ENCODE measurements at places on chromosomes 2 and 18. TPM values are rescaled to one million over a fixed set of nuclear protein-coding genes. Genes with fewer than 3 reads are reported as not detected.

Gene SERPINB11
- not detected for total RNA-seq

Gene ATF2
- total RNA-seq, result 54.0 TPM

Gene MC4R
- total RNA-seq, result not detected

Gene KCNJ13
- total RNA-seq, result not detected

Gene LYG2
- total RNA-seq, result not detected

Gene ABCB11
- total RNA-seq, result not detected

Gene SCN7A
- total RNA-seq, result not detected

DNA sequence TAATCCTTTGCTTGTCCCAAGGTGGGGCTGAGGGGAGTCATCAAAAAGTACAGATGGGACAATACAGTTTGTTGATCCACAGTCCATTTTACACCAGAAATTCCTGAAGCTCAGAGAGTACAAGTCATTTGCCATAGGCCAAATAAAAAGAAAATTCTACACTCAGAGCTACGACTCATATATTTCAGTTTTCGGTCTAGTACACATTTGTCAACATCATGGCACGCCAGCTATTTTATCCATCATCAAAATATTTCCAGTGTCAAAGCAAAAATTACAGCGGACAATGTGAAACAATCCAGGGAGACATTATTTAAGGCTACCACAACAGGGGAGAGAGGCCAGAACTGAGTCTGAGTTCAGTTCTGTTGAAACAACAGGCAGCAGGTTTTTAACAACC lies 587.5 kb upstream of the DSEL start:
- DNase-seq, result no peak

DNA sequence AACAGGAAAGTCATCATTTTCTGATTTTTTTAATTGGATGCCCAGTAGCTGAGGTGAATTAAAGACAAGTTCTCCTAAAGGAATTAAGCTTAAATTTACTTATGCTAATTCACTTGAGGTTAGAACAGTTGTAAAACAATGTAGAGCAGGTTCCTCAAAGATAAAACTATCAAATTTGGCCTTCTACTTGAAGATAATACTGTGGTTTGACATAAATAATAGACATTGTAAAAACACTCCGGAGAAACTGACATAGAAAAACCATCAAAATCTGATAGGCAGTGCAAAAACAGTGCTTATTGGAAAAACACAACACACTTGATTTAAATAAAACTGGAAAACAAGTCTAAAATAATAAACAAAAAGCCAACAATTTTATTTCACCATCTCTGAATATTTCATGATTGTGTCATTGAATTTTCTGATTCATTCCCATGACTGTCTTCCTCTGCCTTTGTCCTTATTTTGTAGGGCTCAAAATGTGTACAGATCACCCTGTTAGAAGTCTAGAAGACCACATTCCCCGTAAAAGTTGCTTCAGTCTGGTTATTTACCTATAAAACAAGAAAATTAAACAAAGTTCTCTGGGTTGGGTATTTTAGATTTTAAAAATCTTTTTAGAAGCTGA lies 28.3 kb upstream of the SLC40A1 start:
- DNase-seq, result no peak

GRCh38 chr2:211085056-211085680 lies 528.8 kb downstream of the CPS1 start:
- DNase-seq, result no peak

DNA sequence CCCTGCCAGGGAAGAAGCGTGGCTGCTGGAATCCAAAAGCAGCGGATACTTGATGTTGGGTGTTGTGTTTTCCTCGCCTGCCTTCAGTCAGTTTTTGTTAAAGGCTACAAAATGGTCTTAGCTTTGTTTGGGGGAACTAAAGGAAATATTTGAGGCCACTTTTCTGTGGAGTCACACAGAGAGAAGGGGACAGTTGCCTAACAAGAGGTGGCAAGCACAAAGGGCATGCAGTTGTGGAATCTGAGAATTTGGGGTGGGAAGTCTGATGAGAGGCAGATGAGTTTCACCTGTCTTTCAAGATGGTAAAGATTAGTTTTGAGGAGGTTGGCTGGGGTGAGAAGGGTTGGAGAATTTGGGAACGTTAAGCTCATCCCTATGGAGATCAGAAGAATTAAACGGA lies 2.9 kb downstream of the MALT1 start:
- DNase-seq, result no peak

GRCh38 chr2:236593956-236594355 lies 24.3 kb downstream of the ACKR3 start:
- no peak for DNase-seq

- peak; percentile 68 for DNase-seq
Observed at GRCh38 chr2:98385050-98385699, 38.9 kb downstream of the CNGA3 start.

GRCh38 chr2:48419884-48420511 lies 110.0 kb upstream of the STON1 start:
- DNase-seq, result no peak

DNA sequence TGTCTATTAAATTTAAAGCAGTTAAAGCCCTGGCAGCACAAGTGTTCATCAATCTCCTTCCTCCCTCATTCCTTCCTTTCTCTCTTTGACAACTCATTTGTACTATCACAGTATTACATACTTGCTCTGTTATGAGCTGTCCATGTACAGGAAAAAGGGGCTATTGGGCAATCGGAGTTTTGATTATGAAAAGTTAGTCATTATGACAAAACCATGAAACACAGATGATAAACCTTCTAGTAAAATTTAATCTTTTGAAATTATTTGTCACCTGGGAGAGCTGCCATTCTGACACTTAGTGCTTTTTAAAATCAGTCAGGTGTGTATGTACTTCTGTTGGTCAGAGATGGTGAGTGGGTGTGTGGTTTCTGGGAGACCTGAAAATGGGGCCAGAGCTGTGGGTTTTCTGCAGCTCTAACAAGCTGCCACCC lies 39.4 kb downstream of the MAP4K4 start:
- DNase-seq, result no peak

- DNase-seq, result no peak
Observed at GRCh38 chr18:51054764-51055163, 24.8 kb downstream of the SMAD4 start.

DNA sequence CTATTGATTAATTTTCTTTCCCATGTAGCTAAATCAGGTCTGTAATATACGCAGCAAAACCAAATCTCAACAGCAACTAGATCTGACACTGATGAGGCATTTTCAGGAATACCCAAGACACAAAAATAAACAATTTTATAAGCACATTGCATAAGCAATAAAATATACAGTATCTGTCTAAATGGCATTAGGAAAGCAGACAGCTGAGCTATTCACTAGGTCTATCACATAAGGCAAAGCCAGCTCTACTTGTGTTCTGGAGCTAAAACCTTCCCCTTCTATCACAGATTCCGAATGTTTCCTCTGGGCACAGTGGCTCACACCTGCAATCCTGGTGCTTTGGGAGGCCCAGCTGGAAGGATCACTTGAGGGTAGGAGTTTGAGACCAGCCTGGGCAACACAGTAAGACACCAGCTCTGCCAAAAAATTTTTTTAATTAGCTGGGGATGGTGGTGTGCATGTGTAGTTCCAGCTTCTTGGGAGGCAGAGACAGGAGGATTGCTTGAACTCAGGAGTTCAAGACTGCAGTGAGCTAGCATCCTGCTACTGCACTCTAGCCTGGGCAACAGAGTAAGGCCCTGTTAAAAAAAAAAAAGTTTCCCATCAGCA lies 21.1 kb downstream of the PTPN2 start:
- no peak for DNase-seq

GRCh38 chr2:114034742-114035141 lies 144.9 kb downstream of the ACTR3 start:
- DNase-seq, result no peak

DNA sequence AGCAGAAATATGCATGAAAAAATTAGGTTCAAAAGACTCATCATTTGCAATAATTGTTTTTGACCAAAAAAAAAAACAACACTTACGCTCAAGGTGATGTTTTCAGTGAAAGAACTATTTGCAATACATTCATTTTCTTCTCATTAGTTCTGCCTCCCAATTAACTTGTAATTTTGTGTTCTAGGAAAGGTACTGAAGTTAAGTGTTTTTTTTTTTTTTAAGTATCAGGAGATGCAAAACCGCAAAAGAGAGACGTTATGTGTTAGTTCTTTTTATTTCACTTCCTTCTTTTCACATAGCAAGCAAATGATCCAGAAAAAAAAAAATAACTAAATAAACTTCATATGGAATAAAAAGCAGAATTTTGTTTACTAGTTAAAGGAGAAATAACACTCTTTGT lies 735.2 kb upstream of the GCFC2 start:
- DNase-seq, result no peak

GRCh38 chr2:216453955-216454614 lies 41.8 kb downstream of the SMARCAL1 start:
- no peak for DNase-seq

DNA sequence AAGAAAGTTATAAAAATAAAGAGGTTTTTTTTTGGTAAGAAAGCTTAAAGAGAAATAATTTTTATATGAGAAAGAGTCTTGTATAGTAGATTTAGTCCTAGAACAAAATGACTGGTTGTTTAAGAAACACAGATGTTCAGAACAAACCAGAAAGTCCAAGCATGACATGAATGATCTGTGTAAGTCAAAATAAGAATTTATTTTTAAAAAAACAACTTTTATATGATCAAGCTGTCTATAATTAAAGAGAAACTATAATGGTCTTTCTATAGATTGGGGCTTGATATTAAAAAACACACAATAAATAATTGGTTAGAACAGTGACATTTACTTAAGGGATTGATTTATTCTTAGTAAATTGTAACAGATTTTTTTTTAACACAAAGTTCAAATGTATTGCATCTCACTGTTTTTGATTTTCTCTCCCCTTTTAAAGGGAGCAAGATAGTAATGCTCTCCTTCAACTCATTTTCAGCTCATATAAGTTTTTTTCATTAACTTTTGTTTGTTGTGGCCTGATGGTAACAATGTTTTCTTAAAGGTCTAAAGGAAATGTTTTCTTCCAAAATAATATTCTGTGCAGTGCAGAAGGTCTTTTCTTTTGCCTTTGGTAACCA lies 1256.8 kb downstream of the LRP1B start:
- no peak for DNase-seq

DNA sequence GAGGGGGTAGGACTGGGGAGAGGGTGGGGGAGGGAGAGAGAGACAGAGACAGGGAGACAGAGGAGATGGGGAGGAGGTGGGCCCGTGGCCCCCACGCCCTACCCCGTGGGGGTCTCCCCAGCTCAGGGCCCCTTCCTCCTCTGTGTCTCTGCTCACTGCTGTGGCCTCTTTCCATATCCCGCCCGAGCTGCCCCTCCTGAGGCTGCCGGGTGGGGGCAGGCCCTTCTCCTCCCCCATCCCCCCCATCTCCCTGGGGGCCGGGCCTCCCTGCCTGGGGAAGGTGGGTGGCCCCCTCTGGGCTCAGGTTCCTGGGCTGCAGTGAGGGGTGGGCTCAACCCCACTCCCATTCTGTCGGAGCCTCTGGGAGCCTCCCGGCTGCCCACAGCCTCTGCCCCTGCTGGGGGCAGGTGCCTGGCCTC lies 332 bp upstream of the PDCD1 start:
- DNase-seq, result no peak

GRCh38 chr2:25301453-25302352 lies 40.0 kb downstream of the DNMT3A start:
- peak; percentile 28 for DNase-seq

DNA sequence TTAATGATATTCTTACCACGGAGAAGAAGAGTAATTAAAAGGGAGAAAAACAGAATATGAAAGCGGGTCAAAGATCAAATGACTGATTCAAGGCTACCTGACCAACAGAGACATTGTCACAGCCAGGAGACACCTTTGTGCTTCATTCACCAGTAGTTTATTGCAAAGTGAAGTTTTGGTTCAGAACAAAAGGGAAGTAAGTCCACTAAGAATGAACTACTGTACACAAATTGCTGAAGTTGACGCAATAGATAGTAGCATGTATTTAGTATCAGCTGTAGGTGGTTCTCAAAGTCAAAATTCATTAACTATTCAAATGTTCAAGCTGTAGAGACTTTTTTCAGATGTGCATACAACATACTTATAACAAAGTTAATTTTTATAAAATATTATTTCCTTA lies 64.7 kb upstream of the COX7A2L start:
- no peak for DNase-seq

GRCh38 chr2:120390381-120391055 lies 44.6 kb downstream of the INHBB start:
- no peak for DNase-seq
